HCT116 (cell line): ENCODE measurements at places on chromosomes 11 and 22. TPM values are rescaled to one million over a fixed set of nuclear protein-coding genes. Genes with fewer than 3 reads are reported as not detected.

DNA sequence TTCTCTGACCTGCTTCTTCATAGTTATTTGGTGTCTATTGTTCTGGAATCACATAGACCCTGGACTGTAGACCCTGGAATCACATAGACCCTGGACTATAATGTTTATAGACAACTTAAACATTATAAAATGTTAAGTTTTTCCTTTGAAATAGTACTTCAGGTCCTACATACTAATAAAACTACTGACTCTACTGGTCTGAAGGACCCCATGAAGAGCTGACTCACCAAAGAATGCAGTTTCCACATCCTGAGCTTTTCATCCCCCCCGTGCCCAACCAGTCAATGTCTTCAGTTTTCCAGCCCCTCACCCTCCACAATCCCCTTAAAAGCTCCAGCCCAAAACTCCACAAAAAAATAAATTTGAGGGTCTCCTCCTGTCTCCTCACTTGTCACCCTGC, 6.6 kb upstream of the PLEKHA7 start:
- no peak overlapping the region for H3K4me3 ChIP-seq
- H3K4me1 ChIP-seq = peaks cover 2% of the 10 kb centered on the region
- no peak overlapping the region for H3K27ac ChIP-seq
- no peak for DNase-seq

DNA sequence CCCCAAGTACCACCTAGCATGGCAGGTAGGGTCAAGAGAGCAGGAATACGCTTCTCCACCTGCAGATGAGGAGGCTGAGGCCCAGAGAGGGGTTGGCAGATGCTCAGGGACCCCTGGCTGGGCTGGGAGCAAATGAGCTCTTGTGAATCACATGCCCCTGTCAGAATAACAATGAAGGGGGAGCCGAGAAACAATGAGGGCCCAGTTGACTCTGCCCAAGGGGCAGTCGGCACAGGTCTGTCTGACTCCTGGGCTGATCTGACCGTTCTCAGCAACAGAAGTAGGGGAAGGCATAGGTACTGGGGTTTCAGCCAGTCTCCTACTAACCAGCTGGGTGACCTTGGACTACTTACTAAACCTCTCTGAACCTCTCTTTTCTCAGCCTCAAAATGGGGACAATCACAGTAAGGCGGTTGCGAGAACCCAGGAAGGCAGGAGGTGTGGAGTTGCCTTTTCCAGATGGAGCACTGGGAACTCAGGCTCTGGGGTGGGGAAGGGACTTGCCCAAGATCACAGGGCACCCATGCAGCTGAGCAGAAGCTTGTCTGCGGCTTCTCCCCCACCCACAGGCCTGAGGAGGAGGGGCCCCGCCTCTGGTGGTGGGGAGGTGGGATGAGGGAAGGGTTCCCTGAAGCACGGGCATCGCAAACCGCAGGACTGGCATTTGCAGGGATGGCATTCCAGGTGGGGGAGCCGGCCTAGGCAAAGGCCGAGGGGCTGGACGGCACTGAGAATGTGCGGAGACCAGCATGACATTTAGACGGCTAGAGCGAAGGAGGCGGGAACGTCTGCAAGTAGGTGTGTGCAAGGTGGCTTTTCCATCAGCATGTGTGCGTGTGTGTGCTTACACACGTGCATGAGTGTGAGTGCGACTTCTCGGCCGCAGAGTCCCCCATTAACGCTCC, 163.0 kb downstream of the MN1 start:
- no peaks in the 10 kb centered on the region for H3K4me1 ChIP-seq
- H3K27me3 ChIP-seq = no peaks in the 10 kb centered on the region
- H3K27ac ChIP-seq = no peak overlapping the region
- no peaks in the 10 kb centered on the region for H3K36me3 ChIP-seq
- H3K4me3 ChIP-seq = no peak overlapping the region

DNA sequence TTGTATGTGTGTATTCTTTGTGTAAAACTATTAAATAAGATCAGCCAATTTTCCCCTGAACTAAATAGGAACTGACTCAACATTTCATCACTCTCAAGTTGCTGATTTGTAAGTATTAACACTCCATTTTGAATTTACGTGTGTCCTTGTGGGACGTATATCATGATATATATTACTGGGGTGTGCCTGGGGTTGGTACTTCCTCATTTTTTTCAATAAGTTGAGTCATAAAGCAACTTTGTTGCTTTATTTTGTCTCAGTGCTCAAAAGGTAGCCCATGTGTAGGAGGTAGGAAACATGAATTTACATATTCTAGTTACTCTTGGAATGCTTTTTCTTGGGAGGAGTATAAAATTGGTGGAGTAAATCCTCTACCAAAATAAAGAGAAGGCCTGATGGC, 193.9 kb upstream of the RAG2 start:
- H3K4me3 ChIP-seq = no peak overlapping the region
- H3K36me3 ChIP-seq = no peaks in the 10 kb centered on the region

DNA sequence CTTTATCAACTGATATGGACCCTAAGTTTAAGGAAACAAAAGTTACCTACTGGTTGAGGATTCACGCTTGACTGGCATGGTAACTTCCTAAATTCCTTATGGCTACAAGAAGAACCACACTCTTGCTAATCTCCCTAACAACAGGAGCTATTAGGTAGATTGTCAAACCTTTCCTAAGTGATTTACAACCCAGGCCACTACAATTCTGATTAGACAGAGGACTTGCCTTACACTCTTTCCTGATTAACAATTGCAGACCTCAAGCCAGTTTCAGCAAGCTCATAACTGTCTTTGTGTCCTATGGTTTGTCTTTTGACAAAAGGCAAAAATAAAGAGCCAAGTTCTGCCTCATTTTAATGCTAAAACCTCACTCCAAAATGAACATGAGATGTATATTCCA, 16.3 kb downstream of the OR52K2 start:
- H3K4me1 ChIP-seq = no peaks in the 10 kb centered on the region
- H3K4me3 ChIP-seq = no peak overlapping the region
- no peak for DNase-seq

- H3K4me3 ChIP-seq = no peak overlapping the region
- H3K27ac ChIP-seq = no peak overlapping the region
- no peaks in the 10 kb centered on the region for H3K36me3 ChIP-seq
Measured at GRCh38 chr22:35454416-35455054, 54.6 kb downstream of the MCM5 start.

DNA sequence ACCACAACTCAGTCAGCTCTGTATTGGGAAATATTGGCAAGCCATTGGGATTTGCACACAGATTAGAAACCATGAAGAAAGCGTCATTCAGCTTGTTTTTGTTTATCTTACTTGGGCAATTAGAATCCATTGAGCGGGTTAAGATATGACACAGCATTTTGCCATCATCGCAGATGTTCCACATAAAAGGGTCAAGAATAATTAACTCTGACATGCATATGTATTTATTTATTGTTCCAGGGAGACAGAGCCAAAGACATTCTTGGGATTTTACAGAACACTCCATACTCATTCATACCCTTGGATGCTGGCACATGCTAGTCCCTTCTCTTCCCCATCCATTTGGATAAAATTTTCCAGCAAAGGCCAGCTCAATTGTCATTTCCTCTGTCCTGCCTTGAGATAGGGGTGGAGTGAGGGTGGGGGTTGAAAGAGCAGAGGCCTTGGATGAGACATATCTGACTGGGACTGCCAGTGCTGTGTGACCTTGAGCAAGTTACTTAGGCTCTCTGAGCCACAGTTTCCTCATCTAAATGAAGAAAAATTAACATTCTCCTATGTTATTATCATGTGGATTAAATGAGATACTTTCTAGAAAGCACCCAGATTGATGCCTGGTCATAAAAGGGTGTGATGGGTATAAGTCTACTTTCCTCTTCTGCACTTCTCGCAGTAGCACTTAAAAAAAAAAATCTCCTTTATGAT, 179.7 kb downstream of the RRAS2 start:
- H3K36me3 ChIP-seq = no peaks in the 10 kb centered on the region
- H3K4me1 ChIP-seq = no peaks in the 10 kb centered on the region
- DNase-seq = no peak
- H3K4me3 ChIP-seq = no peak overlapping the region

DNA sequence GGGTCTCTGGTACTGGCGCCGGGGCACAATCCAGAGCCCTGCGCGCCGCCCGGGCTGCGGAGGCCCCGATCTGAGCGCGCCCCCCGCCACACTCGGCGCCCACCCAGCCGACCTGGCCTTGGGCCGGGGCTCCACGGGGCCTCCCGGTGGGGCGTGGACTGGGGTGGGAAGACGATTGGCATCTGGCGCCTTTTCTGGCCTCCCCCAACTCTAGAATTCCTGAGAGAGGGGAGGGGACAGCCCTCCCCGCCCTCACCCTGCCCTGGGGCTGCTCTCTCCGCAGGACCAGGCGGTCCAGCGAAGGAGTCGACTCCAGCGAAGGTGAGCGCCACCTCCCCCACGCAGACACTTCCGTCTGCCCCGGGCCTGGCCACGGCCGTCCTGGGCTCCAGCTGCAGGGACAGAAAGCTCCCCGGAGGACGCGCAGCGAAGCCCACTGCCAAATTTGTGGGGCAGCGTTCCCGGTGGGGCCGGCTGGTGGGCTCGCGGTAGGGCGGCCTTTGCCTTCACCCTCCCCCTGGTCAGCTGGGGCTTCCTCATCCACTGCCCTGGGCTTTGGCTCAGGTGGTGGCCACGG, 593 bp downstream of the SSH3 start:
- DNase-seq = no peak
- H3K4me1 ChIP-seq = peaks cover 21% of the 10 kb centered on the region
- H3K36me3 ChIP-seq = peaks cover 10% of the 10 kb centered on the region
- peak overlapping the region; percentile 79 for H3K4me3 ChIP-seq
- H3K27ac ChIP-seq = peak overlapping the region; percentile 85

GRCh38 chr11:123238297-123238696, 43.2 kb upstream of the CLMP start:
- H3K27ac ChIP-seq = no peak overlapping the region
- no peaks in the 10 kb centered on the region for H3K27me3 ChIP-seq
- no peak overlapping the region for H3K4me3 ChIP-seq
- no peaks in the 10 kb centered on the region for H3K4me1 ChIP-seq

DNA sequence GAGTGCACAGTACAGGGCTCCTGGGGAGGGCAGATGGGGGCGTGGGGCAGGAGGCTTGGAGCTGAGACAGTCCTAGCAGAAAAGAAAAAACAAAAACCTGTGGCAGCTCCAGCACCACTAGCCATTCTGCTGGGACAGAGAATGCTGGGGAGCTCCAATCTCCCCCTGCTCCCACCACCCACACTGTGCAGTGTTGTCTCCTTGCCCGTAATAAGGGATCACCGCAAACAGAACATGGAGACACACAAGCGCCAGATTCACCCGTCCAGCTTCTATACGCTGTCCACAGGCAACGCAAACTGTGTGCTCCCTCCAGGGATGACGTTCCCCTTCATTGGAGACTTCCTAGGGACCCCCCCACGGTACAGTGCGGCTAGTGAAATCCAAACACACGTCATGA, 31.4 kb downstream of the OPCML start:
- H3K36me3 ChIP-seq = no peaks in the 10 kb centered on the region
- DNase-seq = no peak
- no peak overlapping the region for H3K4me3 ChIP-seq
- H3K27ac ChIP-seq = no peak overlapping the region
- H3K4me1 ChIP-seq = no peaks in the 10 kb centered on the region

- H3K4me1 ChIP-seq = peaks cover 35% of the 10 kb centered on the region
- no peaks in the 10 kb centered on the region for H3K36me3 ChIP-seq
- H3K4me3 ChIP-seq = no peak overlapping the region
- DNase-seq = no peak
Measured at GRCh38 chr22:31637447-31637890, 24.5 kb downstream of the PISD start.

GRCh38 chr11:15418921-15419320, 304.2 kb downstream of the INSC start:
- peaks cover 6% of the 10 kb centered on the region; the same call in 1 of the 2 replicates for H3K27me3 ChIP-seq
- H3K4me1 ChIP-seq = no peaks in the 10 kb centered on the region
- H3K4me3 ChIP-seq = no peak overlapping the region
- H3K27ac ChIP-seq = no peak overlapping the region

DNA sequence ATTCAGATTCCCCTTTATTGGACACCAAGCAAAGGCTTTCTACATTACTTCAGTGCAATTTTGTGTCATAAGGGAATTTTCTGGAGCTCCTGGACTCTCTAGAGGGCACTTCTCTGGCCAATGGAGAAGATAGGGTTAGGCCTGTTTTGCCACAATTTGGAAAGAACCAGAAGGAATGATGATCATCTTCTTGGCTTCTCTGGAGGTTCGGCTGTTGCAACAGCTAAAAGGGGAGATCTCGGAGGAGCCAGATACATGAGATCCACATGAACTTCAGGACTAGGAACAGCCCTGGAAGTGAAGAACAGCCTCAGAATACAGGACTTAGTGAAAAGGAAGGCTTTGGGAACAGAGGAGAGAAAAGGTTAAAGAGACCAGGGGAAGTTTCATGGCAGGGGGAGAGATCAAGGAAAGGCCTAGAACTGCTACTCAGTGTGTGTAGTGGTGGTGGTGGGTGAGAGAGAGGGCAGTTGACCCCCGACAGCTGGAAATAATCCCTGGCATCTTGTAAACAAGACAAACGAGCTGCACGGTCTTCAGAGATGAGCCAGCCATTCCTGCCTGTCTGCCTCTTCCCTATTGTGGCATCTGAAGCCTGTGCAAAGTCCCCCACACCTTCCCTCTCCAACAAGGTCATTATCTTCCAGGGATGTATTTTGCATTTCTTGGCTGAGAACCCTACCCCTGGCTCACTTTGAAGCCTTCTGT, 83.8 kb downstream of the CCDC81 start:
- H3K27me3 ChIP-seq = no peaks in the 10 kb centered on the region
- H3K36me3 ChIP-seq = no peaks in the 10 kb centered on the region
- peaks cover 14% of the 10 kb centered on the region for H3K4me1 ChIP-seq
- no peak overlapping the region for H3K27ac ChIP-seq

DNA sequence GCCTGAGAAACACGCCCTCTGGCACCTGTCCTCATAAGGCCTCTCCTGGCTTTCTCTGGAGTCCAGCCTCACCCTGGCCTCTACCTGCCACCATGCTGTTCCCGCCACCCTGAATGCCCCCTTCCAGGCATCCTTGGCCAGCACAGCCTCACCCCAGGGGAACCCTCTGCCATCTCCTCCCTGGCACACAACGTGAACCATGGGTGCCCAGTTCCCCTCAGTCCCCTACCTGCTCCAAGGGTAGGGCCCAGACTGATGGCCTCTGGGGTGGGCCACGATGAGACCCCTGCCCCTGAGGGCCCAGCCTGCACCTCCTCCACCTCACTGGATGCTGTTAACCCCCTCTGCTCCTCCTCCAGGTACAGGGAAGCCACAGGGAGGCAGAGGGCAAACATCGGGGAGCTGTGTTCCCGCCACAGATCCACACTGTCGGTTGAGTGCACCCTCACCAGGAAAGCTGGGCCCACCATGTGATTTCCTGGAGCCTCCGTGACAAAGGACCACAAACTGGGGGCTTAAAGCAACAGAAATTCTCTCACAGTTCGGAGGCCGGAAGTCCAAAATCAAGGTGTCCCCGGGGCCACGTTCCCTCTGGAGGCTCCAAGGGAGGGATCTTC, 169.6 kb downstream of the BRD1 start:
- no peaks in the 10 kb centered on the region; the same call in 1 of the 2 replicates for H3K36me3 ChIP-seq
- no peak overlapping the region for H3K4me3 ChIP-seq
- 0 out of 2 replicates have a peak, but pooled peaks cover 5% of the 10 kb centered on the region for H3K27me3 ChIP-seq
- H3K4me1 ChIP-seq = peaks cover 3% of the 10 kb centered on the region; the same call in 1 of the 2 replicates
- DNase-seq = no peak

The KRTAP5-1 gene
- not detected for total RNA-seq

The TREH gene
- total RNA-seq = 0.15 TPM

The MRGPRX3 gene
- total RNA-seq = not detected

The TMEM191B gene
- 2.1 TPM for total RNA-seq

The TSKU gene
- 21.9 TPM for total RNA-seq
